Renal pelvis (tissue), 12 donors: ENCODE measurements at places on chromosomes 1 and 21. TPM values are rescaled to one million over a fixed set of nuclear protein-coding genes. Genes with fewer than 3 reads are reported as not detected.

GRCh38 chr21:33219300-33219699 is 10.4 kb upstream of the IFNAR2 start:
- DNase-seq, result no peak

Gene CD52
- 3.3 TPM for polyA plus RNA-seq

Gene GSTM5
- polyA plus RNA-seq, result 72.6 TPM

GRCh38 chr1:160097151-160097910 is 1.1 kb downstream of the IGSF8 start:
- no peak for DNase-seq

DNA sequence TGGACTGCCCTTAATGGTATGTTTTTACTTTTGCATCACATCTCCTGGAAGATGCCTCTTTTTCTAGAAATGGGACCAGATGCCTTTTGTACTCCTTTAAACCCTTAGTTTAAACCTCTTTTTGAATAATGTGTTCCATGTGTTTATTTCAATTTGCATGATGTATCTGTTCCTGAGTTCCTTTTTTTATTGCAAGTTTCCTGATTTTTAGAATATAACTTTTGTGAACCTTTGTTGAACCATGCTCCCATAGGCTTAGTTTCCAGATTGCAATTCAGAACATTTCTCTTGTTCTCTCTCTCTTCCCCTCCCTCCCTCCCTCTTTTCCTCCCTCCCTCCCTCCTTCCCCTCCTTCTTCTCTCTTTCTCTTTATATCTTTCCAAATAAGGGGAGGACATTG is 81.9 kb downstream of the RGL1 start:
- no peak for DNase-seq

Gene MYOG
- 0.34 TPM for polyA plus RNA-seq

Gene PROK1
- polyA plus RNA-seq, result not detected

DNA sequence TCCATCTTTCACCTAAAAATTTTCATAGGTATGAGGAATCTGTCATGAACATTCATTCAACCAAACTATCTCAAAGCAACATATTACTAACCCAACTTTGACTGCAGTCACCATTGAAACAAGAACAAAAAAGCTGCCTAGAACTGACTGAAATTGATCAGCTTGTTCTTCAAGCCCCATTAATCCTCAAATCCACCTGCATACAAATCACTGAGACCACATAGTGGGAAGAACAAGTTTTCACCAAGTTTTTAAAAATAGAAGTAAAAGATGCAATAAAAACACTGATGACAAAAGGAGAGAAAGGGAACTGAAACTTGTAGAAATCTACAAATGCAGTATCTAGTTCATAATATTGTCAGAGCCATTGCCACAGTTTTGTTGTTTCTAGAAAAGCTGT is 6.1 kb downstream of the SORT1 start:
- no peak for DNase-seq

DNA sequence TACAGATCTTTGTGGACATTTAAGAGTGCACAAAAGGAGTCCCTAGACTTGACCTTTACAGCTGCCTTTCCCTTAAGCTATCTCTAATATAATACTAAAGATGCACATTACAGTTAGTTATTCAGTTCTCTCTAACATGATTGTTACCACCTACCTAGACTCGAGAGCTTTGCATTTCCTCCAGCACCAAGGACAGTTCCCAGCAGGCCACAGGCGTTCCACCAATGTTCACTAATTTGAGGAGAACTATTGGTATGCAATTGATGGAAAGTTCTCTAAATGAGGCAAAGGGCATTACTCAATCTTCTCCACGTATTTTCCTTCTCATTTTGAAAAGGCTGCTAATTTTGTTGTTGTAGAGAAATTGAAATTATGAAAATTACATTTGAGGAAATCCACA is 5.4 kb upstream of the NTNG1 start:
- DNase-seq, result peak; percentile 29

DNA sequence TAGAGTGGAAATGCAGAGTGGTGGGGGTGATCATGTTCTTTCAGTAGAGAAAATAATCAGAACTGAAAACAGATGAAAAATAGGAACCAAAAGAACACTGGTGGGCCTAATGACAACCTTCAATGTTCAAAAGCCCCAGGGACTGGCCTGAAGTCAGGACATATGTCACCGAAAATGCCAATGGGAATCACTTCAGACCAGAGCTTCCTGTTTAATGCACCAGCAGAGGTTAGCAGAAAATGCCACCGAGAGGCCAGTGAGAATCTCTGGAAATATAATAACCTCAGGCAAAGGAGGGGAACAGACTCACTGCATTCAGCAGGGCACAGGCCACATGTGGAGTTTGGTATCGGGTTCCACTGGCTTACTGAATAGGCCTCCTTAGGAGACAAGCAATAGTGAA is 15.9 kb upstream of the CD58 start:
- no peak for DNase-seq

Gene UBASH3A
- not detected for polyA plus RNA-seq

- DNase-seq, result no peak
Observed at GRCh38 chr1:58045094-58045705, 501.3 kb downstream of the OMA1 start.

- DNase-seq, result no peak
Observed at GRCh38 chr1:44485934-44486460, 80.9 kb downstream of the RNF220 start.

DNA sequence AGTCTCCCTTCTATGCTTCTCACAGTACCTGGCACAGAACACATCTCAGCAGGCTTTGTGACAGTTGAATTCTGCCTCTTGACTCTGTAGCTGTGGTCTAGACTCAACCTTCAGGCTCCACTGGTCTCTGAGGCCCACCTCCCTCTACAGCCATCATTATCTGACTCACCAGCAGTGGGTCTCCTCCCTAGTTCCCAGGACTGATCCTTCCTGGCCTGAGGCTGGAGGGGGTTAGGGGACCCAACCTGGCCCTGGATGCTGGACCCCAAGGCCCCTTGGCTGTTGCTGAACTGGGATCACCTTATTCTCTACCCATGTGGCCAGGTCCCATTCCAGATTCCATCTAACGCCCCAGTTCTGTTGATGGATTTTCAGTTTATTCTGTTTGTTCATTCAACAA is 43.1 kb upstream of the FOXO6 start:
- DNase-seq, result no peak

DNA sequence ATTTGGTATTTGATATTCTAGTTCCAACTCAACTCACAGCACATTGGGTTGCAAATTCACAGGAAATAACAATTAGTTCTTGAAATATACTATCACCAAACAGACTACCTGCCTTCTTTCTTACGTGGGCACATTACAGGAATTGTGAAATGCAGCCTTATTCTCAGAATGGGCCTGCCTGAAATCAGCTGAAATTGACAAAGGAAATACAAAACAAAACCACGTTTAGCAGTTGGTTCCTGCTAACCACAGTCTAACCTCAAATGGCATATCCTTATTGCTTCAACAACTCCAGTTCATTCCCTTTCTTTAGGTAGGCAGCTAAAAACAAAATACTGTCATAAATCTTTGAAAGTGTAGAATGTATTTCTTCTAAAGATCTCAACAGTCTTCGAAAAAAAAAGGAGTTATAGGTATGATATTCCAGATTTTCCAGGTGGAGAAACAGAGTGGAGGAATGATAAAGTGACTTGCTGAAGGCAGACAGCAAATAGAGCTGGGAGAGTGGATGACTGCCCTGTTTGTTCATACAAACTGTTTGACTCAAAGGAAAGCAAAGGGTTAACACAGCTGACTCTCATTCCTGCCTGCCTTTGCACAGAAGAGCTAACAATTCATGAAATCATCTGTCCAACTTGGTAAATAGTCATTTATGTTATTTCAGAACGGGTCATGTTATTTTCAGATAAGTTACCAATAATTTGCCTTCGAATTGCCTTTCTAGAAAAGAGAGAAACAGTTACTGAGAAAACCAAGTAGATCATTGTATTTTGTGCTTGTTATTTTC is 1.6 kb upstream of the GREM2 start:
- no peak for DNase-seq

DNA sequence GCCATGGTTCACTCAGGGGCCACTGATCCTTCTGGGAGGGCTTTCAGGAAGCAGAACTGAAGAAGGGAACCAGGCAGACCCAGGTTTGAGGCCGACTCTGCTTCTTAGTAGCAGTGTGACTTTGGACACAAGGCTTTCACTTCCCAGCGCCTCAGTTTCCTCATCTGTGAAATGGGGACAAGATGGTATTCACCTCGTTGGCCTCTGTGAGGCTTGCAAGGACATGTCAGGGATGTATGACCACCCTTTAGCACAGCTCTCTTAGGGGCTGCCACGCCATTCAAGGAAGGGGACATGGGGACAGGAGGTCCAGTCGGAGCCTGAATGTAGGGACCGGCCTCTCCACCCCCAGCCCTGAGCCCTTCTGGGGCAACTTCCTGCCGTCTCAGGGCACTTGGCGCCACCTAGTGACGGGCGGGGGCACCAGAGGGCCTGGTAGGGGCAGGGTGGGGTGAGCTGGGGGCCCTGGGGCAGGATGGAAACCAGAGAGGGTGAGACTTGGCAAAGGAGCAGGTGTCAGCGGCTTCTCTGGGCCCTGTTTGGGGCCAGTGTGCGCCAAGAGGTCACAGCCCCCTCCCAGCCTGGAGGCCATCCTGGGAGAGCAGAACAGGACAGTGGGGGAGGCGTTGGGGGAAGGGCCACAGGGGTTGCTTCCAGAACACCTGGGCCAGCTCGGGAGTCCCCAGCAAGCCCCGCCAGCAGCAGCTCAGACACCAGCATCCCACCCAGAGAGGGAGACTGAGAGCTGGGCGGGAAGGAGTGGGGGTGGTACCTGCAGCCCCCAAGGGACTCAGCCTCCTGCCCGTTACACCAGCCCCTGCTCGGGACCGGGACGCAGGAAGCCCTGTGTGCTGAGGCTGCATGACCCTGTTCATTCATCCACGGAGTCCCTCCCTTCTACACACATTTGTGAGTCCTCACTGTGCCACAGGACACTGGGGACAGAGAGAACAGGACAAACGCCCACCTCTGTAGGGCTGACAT is 102.5 kb upstream of the TARDBP start:
- no peak for DNase-seq

Gene GUCA2B
- polyA plus RNA-seq, result not detected

Gene MX1
- 8.1 TPM for polyA plus RNA-seq

DNA sequence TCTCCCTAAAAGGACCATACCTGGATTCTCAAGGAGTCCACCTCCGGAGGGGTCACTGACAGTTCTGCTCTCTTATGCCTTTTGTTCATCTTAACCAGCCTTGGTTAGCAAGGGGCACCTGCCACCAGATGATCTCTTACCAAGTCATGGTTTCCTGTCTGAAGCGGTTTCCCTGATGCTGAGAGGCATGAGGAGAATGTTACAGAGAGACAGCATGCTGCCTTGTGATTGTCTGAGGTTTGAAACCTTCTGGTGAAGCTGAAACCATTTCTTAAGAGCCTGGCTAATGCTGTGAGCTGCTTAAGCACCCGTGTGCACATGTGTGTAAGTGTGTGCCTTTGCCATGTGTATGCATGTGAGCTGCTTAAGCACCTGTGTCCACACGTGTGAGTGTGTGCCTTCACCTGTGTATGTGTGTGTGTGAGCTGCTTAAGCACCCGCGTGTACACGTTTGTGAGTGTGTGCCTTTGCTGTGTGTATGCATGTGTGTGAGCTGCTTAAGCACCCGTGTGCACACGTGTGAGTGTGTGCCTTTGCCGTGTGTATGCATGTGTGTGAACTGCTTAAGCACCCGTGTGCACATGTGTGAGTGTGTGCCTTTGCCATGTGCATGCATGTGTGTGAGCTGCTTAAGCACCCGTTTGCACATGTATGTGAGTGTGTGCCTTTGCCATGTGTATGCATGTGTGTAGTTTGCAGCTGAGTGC is 136.4 kb upstream of the COL6A1 start:
- no peak for DNase-seq

DNA sequence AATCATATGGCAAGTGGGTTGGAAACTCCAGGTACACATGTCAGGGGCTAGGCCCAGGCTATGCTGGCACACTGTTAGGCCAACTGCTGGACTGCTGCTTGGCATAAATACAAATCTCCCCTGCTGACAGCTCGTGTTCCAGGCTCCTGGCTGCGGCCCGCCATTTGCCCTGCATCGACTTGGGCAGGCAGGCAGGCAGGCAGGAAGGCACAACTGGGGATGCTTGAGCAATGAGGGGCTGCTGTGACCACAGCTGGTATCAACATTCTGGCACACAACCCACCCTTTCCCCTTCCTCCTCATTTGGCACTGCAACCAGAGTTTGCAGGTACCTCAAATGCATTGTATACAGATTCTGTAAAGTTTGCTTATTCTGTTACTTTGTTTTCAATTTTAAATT is 53.2 kb downstream of the SAMSN1 start:
- DNase-seq, result no peak

DNA sequence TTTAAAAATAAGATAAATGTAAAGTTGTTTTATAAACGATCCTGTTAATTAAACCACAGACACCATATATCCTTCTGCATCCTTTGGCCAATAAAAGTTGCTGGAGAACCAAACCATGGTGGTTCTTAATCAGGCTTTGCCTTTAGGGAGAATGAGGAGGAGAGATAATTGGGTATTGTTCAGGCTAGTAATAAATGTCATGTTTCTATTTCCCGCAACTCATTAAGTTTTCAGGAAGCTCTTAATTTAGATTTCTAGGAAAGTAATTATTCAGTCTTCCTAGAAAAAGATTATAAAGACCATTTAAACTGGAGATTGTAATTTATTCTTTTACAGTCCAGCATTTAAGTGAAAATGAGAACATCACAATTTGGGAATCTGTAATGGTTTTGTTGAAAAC is 34.5 kb downstream of the RAB4A start:
- DNase-seq, result no peak

DNA sequence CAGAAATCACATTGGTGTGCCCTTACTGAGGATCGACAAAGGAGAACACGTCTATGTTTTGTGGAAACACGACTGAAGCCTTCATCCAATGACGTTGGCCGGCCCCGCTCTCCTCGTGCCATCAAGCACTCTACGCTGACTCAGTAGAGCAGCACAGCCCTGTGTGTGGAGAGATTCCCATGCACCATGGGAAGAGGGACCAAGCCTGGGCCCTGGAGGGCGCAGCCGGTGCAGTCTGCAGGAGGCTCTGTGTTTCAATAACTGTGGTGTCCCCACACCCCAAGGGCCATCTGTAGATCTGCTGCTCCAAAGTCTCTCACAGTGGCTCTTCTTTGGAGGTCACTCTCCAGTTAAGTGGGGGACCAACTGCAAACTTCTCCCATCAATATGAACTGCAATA is 97.4 kb downstream of the KCNJ15 start:
- no peak for DNase-seq

DNA sequence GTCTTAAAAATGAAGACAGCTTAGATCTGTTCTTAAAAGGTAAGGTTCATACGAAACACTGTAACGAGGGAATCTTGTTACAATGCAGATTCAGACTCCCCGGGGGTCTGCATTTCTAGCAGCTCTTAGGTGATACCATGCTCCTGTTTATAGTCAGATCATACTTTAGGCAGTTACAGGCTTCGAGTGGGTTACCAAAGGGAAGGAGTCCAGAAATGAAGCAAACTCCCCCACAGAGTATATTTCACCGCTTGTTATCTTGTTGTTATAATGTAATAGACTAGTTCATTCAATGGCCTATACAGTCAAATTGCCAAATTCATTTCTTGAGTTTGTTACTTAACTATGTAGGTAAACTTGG is 601.1 kb downstream of the USP25 start:
- DNase-seq, result no peak

- no peak for DNase-seq
Observed at GRCh38 chr1:52080014-52080415, 23.9 kb downstream of the BTF3L4 start.

Gene LCE4A
- polyA plus RNA-seq, result not detected

GRCh38 chr1:76615253-76616035 is 251.8 kb upstream of the ST6GALNAC5 start:
- DNase-seq, result peak; percentile 31

Gene PALMD
- 1.9 TPM for polyA plus RNA-seq
